ENCODE measurements at places on chromosomes 2 and 18.

- DNase-seq = no peak
These were observed 22.3 kb downstream of the GPR35 start for GRCh38 chr2:240647503-240648154.

GRCh38 chr2:120654381-120655134 is 81.1 kb upstream of the GLI2 start:
- no peak for DNase-seq

- no peak for DNase-seq
These were observed 105.0 kb downstream of the ACKR3 start for GRCh38 chr2:236674646-236675045.

DNA sequence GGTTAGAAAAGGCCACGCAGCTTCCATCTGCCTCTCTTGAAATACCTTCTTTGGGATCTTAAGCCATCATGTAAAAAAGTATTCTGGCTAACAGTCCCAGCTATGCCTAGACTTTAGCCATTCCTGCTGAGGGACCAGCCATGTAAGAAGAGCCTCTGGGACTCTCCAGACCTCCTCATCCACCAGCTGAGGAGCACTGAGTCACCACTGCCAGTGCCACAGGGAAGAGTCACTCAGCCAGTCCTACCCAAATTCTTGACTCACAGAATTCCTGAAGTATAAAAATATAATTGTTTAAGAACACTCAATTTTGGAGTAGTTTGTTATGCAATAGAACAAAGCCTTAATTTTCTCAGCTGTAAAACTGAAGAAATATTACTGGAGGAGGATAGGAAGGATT is 436.7 kb downstream of the ZEB2 start:
- no peak for DNase-seq

- no peak for DNase-seq
These were observed 301.9 kb downstream of the ZEB2 start for GRCh38 chr2:144217853-144218633.

GRCh38 chr2:5803547-5803946 is 111.4 kb downstream of the SOX11 start:
- DNase-seq = no peak

DNA sequence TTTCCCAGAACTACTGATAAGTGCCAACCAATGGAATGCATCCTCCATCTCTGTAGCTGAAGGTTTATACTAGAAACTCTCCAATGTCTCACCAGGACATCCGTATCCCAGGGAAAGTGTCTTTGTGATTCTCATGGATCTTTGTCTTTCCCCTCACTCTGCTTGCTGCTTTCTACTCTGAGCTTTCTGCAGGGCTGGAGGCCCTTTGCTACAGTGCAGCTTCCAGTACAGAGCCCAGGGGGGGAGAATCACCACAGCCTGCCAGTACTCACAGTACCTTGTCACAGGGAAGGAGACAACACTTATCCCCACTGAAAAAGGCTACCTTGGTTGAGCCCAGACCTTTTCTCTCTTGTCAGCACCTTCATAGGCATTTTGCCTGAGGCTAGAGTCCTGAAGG is 627.0 kb downstream of the CNTNAP5 start:
- DNase-seq = no peak

- peak; percentile 97 for DNase-seq
These were observed 47.1 kb downstream of the CDCA7 start for GRCh38 chr2:173401716-173402326.

DNA sequence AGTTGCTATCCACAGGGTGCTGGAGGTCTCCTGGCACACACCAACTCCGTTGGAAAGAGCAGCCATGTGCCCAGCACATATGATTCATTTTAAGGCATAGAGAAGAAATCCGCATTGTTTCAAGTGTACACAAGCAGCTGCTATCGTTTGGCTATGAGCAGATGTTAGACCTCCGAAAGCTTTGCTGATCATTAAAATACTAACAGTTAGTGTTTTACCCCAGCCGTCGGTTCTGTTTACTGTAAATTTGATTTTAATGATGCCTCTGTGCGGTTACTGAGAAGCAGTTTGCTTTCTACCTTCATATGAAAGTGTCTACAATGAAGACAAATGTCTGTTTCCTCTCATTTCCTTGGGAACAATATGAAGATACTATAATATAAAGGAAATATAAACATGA is 154.9 kb downstream of the PTGR3 start:
- DNase-seq = peak; percentile 3

GRCh38 chr18:76978616-76979015 is 154.0 kb downstream of the MBP start:
- no peak for DNase-seq

DNA sequence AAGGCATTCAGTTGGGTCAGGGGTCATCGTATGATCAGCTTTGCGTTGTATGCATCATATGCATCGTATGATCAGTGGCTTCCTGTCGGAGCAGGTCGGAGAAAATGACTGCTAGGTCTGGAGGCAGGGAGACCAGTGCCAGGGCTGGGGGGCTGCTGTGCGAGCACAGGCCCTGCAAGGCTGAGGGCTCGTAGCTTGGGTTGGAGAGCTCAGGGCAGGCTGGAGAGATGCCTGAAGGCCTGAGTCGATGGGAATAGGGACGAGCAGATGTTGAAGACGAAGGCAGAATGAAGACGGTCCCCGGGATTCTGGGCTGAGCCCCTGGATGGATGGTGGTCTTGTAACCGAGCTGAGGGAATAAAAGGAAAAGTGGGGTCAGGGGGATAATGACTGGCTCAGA is 25.3 kb upstream of the ACKR3 start:
- DNase-seq = no peak

DNA sequence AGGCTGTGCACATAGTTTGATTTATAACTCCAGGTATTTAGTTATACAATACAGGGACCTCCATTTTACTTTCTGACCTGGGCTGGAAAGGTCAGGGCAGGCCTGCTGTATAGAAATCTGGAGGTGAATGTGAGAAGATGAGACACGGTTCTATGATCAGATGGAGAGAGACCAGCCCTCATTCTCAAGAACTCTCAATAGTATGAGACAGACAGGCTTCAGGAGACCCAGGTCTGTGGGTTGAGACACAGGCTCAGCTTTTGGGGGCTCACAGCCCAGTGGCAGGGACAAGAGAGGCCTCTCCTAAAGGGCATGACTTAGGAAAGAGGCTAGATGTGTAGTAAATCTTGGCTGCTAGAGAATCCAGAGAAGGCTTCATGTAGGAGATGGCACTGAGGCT is 719 bp upstream of the ATP6V1B1 start:
- DNase-seq = no peak

- no peak for DNase-seq
These were observed 48.6 kb downstream of the GYPC start for GRCh38 chr2:126704434-126705160.

GRCh38 chr2:223005496-223005895 is 46.5 kb upstream of the KCNE4 start:
- no peak for DNase-seq

DNA sequence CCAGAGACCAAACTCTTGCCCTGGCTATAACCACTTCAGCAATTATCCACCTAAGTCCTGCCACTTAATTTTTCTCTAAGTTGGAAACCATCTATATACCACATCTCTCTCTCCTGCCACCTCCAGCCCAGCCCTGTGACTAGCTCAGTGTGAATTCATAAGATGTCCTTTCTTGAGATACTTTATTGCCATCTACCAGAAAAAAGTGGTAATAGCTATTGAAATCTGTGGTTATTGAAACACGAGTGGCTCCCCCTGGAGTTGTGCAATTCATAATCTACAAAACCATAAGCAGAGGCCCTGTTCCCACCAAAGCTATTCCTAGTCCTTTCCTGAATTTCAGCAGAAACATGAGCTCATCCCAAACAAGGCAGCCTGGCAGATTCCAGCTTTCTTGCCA is 324.0 kb downstream of the TXNL1 start:
- DNase-seq = peak; percentile 38

DNA sequence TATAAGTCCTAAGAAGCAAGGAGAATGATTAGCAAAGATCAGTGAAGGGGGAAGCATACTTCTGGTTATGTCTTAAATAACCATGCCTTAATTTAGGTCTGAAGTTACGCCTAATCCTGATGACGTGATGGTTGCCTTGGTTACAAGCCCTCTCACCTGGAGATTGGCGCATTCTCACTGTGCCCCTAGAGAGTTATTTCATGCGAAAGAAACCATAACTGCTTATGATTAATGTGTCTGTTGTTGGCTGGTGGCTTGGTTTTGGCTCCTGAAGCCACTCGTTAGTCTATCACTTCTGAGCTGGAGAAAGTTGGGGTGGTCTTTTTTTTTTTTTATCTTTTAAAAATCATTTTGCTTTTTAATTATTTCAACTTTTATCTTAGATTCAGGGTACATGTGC is 47.0 kb downstream of the TNFRSF11A start:
- peak; percentile 84 for DNase-seq

DNA sequence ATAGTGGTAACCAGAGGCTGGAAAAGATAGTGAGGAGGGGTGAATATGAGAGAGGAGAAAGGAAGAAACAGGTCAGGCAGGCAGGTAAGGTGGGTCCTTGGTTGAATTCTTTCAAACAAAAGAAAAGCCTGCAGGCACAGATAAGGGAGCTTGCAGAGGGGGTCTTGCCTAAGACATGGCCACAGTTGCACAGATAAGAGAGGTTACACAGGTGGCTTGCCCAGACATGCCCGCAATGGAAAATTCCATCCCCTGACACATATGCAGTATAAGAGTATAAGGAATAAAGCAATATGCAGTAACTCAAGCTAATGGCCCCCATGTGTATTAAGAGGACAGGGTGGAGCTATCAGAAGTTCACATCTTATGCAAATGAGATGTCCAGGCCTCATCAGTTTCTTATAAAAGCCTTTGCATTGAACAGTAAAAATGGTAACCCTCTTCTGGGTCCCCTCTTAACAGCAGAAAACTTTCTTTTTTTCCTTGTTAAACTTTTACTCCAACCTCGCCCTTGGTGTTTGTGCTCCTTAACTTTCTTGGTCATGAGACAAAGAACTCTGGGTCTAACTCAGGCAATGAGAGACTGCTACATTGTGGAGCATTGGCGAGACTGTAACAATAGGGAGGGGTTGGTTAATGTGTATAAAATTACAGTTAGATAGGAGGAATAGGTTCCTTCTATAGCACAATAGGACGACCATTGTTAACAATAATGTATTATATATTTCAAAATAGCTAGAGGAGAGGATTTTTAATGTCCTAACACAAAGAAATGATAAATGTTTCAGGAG is 764.6 kb downstream of the TSN start:
- DNase-seq = no peak

- DNase-seq = peak; percentile 79
These were observed 165.0 kb upstream of the ZNF521 start for GRCh38 chr18:25516747-25517498.

DNA sequence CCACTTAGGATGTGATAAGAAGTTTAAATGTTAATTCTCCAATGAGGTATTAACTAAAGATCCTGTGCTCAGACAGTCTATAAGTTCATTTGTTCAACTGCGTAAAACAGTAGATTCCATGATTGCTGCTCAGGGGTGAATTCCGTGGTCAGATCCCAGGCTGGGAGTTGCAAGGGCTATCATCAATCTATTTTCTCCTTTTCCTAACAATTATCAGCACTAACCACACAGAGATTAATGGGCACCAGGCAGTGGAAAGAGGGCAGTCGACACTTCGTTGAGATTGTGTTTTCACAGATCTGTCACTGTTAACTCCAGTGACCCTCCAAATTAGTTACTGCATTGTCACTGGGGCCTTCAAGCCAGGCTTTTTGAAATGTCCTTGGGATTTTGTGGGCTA is 154.1 kb upstream of the SPRED2 start:
- DNase-seq = no peak

DNA sequence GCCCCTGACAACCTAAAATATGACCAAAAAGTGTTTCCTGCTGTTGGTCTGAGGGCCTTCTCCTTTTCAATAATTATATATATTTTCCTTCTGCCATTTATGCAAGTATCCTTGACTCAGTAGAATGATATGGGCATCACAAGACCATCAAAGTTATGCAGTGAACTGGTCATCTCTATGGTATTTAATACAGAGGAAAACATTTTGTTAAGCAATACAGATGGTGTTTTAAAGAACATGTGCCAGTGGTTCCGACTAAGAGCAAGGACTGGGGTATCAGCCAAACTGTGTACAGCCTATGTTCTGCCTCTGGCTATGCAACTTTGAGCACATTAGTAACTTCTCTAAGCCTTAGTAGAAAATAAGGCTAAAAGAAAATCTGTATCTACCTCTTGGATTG is 179.0 kb downstream of the TRABD2A start:
- no peak for DNase-seq

GRCh38 chr2:126463892-126464674 is 191.9 kb upstream of the GYPC start:
- DNase-seq = no peak

- no peak for DNase-seq
These were observed 49.9 kb downstream of the MTCL1 start for GRCh38 chr18:8754995-8755960.

GRCh38 chr18:39788383-39788782 is 2166.7 kb upstream of the PIK3C3 start:
- no peak for DNase-seq

- DNase-seq = no peak
These were observed 17.4 kb upstream of the ANKRD53 start for GRCh38 chr2:70960833-70961647.

DNA sequence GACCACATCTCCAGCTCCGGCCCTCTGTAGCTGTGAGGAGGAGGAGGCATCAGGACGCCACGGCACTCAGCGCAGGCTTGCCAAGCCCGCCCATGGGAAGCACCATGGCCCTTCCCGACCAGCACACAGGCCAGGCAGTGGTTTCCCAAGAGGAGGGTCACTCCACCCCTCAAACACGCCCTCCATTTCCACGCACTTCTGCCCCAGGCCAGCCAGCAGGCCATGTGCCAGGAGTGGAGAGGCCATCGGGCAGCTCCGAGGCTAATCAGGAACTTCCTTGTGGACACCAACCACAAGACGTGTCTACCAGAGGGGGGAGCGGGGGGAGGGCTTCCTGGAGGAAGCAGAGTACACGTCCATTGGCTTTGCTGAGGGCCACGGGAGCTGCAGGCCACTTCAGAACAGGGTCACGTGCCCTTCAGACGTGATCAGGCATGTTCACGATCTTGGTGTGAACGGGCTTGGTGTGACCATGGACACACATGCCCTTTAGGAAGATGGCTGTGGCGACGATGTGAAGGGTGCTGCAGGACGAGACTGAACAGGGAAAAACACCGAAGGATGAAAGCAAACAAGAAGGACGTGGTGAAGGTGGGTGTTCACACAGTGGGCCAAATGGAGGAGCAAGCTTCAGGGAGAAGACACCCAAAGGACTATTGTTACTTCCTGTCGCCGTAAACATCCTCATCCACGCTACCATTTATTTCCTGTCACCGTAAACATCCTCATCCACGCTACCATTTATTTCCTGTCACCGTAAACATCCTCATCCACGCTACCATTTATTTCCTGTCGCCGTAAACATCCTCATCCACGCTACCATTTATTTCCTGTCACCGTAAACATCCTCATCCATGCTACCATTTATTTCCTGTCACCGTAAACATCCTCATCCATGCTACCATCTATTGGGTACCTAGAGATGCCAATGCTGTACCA is 6.5 kb upstream of the MTERF4 start:
- DNase-seq = no peak

GRCh38 chr2:224036731-224037361 is 2.2 kb downstream of the SERPINE2 start:
- no peak for DNase-seq

GRCh38 chr2:157334335-157334734 is 8.7 kb upstream of the ERMN start:
- no peak for DNase-seq

GRCh38 chr2:68738906-68739594 is 4.4 kb downstream of the ARHGAP25 start:
- no peak for DNase-seq
